ENCODE measurements at places on chromosomes 2 and 18.

GRCh38 chr2:171512683-171513195 is 9.5 kb upstream of the CYBRD1 start:
- DNase-seq = peak; percentile 72

DNA sequence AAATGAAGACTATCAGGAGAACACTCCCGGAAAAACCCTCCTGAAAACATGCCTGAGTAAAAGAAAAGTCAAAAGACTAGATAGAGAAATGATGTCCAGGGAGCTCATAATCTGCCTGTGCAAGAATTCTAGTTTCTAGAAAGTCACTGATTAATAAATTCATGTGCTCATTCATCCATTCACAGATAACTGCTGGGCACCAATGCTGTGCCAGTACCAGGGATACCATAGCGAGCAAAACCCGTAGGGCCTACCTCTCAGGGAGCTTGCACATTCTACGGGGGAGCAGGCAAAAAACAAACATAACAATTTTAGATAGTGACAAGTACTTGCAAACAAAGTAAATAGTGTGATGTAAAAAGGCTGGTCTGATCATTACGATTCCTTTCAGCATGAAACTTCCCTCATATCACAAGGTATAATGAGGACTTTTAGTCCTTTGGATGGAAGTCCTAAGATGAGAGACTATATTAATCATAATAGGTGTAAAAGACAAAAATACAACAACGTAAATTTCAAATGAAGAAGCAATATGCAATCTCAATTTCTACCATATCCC is 289.9 kb downstream of the AFF3 start:
- no peak for DNase-seq

- no peak for DNase-seq
Measured at GRCh38 chr2:208501206-208501605, 94.6 kb downstream of the PTH2R start.

DNA sequence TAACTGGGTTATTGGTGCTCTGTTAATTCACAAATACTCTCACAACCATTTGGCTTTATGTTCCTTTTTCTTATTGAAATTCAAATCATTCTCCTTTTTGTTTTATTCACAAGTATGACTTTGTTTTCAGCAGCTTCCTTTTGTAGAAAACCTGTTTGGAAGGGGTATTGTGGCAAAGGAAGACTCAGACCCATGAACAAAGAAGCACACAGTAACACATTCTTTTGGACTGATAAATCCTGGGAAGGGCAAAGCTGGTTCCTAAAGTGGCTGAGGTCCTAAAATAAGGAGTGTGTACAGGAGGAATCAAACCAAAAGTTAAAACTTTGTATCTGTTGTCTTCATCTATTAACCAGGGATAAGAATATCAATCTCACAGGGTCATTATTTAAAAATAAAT is 374.7 kb upstream of the FIGN start:
- DNase-seq = no peak

- DNase-seq = no peak
Measured at GRCh38 chr2:143807192-143807591, 678.0 kb downstream of the ARHGAP15 start.

DNA sequence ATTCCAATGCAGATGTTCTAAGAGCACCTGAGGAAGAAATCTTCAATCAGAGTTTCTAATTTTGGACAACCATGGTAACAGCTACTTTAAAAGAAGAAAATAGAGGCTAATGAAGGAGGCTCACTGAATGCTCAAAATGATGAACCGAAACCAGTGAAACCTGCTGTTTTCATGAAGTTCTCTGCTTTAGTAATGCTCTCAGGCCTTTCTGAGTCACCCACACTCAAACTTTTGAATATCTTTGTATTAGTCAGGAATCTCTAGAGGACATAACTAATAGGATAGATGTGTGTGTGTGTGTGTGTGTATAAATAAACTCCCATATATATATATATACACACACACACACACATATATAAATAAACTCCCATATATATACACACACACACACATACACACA is 76.9 kb upstream of the RIT2 start:
- DNase-seq = no peak

GRCh38 chr2:72423756-72424155 is 276.1 kb upstream of the CYP26B1 start:
- DNase-seq = no peak

DNA sequence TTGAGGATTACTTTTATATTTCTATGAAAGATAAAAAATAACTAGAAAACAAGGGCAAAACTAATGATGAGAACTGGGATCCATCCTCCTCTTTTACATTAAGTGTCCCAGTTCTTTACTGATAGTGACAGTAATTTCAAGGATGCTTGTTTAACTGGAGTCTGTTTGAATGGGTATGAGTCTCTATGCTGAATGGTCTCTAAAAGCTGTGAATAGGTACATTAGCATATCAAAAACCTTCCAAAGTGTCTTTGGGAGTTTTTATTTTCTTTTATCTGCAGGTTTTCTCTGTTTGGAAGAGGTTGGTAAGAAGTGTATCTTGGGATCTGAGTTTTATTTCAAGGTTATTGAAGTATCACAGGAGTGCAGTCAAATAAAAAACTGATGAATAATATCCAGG is 30.0 kb downstream of the DSEL start:
- no peak for DNase-seq

GRCh38 chr2:64056021-64056420 is 36.8 kb upstream of the VPS54 start:
- peak; percentile 33 for DNase-seq

GRCh38 chr2:143399631-143400069 is 270.4 kb downstream of the ARHGAP15 start:
- DNase-seq = no peak

DNA sequence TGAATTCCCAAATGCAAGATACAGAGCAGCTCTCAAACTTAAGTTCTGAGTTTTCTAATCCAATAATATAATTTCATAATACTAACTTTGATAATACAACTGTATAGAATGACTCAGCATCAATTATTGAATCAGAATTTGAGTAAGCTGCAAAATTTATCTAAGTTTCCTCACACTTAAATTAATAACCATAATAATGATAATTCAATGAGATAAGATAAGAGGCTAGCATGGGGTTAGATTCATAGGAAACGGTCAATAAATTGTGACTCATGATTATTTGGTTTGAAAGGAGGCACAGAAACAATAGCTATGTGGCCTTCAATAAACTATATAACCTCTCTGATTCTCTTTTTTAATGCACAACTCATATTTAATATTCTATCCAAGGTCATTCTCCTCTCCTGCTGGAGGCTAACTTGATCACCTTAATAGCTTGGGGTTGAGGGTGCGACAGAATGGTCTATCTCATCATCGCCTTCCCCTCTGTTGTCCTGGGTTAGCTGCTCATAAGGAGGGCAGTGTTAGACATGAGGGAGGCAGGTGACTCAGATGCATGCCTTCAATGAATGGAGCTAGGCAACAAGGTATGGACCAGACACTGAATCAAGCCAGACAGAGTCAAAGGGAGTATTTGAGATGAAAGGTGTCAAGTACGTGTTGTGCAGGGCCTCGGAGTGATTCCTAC is 36.2 kb upstream of the BMP10 start:
- no peak for DNase-seq

DNA sequence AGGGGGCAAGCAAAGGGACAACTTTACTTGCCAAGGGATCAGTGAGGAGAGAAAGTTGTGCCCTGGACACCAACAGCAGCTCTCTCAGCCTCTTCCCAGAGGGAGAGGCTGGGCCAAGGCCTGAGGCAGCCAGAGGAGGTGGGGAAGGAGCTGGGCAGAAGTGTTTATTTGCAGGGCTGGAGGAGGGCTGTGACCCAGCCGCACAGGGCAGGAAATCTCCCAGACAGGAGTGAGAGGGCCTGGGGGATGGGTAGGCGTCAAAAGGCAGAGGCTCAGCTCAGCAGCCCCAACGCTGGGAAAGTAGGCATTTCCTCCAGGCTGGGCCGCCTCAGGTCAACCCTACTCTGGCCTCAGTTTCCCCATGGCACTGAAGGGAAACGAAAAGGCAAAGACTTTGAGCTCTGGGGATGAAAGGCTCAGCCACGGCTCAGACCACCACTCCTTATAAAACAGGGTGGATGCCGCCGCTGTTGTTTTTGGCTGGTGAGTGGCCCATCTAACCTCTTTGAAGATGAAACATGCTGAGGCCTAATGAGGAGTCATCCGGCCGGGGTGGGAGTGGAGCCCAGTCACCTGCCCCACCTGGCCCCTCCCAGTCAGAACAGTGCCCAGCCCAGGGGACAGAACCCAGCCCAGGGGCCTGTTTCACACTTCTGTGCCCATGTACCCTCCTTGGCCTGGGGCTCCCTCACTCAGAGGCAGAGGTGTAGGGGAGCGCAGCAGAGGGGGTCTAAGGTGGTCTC is 21.9 kb upstream of the SEMA4C start:
- DNase-seq = no peak

DNA sequence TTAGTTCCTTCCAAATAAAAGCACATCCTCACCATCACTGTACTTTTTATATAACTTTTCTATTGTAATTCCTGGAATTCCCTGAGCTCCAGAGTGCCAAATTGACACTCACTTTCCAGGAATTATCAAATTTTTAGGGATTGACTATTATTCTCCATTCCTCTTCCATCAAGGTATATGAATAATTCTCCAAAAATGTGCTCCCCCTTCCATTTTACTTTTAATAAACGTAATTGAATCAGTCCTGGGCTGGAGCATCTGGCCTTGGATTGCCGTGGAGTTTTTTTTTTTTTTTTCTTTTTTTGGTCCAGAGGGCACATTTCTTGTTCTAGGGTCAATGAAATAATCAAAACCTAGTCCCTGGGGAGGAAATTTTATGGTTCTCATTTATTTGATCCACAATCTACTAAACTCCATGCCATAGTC is 304.3 kb downstream of the CDCA7 start:
- no peak for DNase-seq

DNA sequence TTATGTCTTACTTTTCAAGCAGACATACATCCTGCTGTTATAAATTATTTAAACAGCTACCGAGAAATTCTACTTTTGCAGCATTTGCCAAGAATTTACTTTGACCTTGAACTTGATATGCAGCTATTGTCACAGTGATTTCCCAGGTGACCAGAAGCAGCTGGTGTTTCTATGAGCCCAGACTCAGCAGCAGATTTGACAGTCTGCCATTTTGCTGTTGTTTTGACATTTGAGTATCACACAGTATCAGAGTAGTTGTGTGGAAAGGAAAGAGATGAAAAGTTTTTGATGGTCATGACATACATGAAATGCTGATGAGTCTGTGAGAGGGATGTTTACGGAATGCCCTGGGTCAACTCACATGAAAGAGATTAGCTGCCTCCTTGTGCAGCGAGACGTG is 6.6 kb upstream of the CCDC195 start:
- DNase-seq = no peak

GRCh38 chr18:75205514-75206132 is 3.3 kb downstream of the PTGR3 start:
- DNase-seq = no peak

- no peak for DNase-seq
Measured at GRCh38 chr2:241867776-241868420, 1.6 kb upstream of the RTP5 start.

- peak; percentile 27 for DNase-seq
Measured at GRCh38 chr2:111898703-111899514, 502 bp downstream of the MERTK start.

DNA sequence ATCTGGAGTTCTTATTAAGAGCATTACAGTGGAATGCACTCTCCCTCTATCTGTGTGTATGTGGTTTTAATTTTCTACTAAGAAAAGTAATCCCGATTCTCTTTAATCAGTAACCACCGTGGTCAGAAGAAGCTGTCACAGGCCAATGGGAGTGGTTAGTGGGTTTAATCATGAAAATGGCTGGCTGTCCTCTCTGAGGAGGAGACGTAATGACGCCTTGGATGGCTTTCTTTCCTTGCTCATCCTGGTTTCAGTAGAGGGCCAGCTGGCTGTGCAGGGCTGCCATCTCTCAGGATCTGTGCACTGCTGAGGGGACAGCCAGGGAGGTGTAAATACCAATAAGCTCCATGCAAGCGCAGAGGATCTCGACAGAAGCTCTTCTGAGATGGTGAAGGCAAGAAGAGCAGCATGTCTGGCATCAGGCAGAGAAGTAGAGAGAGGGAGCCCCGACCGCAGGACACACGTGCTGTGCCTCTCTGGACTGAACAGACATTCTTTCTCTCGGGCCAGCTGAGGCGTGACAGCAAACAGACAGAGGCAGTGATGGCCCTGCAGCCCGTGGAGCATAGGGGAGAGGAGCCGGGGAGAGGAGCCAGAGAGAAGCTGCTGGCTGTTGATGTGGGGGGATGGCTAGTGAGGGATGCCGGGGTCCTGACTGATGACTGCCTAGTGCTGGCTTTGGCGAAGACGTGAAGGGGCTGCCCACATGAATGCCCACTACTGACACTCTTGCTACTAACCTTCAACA is 65.1 kb upstream of the DAPL1 start:
- DNase-seq = no peak

DNA sequence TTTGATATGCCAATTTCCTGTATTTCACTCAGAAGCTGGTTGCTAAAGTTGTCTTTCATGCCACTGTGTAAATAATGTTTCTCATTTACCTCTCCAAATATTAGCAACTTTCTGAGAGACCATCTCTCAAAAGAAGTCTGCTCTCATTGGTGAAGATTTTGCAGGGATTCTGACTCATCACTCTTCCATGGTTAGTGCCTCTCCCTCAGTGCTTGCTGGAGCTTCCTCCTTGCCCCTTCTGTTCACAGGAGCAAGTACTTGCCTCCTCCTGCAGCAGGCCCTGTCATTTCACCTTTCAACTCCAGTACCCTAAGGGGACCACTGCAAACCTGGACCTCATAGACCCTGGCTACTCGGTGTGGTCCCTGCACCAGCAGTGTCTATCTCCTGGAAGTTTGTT is 168.8 kb downstream of the ZNF385B start:
- no peak for DNase-seq

DNA sequence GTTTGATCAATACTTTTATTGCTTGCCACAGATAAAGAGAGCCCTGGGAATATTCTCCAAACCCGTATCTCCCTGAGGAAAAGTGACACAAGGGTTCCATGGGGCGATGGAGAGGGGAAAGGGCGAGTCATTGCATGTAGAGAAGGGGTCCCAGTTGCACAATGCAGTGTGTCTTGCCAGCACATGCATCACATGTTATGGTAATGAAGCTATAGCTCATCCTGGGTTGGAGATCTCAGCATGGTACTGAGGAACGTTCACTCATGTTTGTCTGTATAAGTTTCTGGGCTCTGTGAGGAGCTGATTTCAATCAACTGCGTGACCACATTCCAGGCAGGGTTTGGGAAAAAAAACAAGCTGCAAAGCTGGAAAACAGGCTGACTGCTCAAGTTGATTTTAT is 220.7 kb upstream of the MC4R start:
- DNase-seq = no peak

GRCh38 chr2:192555740-192556139 is 361.0 kb upstream of the TMEFF2 start:
- no peak for DNase-seq

DNA sequence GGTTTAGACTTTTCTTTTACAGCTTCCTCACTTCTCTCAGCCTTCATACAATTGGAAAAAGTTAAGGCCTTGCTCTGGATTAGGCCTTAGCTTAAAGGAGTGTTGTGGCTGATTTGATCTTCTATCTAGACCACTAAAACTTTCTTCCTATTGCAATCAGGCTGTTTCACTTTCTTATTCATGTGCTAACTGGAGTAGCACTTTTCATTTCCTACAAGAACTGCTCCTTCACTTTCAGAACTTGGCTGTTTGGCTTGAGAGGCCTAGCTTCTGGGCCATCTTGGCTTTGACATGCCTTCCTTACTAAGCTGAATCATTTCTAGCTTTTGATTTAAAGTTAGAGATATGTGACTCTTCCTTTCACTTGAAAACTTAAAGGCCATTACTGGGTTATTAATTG is 114.3 kb downstream of the ARHGEF4 start:
- DNase-seq = no peak
